ENCODE measurements at places on chromosomes 7 and 10.
A peak's percentile ranks its signal among the peaks of the same experiment; 100 is the strongest.

DNA sequence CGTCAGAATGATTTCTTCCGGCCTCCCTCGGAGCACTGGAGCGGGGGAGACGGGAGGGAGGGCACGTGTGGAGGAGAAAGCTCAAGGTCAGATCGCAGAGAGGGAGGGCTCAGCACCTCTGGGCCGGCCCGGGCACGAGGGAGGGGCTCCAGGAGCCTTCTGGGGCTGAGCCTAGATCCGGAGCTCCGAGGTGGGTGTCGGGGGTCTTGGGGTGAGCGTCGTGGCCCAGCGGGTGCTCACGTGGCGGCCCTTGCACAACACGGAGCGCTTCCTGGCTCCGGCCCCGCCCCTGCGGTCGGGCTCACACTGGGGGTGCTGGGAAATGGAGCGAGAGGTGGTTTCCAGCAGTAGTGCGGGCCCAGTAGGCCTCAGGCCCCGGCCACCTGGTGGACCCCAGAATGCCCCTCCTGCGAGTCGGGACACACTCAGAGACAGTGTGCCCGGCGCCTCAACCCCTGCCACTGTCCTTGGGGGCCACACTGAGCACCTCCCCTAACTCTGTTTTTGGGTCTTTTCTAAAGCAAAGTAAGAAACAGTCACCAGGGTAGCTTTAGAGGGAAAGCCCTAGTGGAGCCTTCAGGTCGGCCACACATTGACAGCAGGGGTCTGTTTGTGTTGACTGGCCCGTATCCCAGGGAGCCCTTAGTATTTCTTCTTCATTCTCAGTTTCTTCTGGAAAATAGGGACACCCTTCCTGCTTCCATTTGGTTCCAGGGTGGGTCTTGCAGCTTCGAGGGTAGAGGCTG lies 798 bp downstream of the PPIF start:
- DNase-seq: no peak

- DNase-seq: no peak
Measured at GRCh38 chr10:114100848-114101741, 57.4 kb downstream of the ADRB1 start.

GRCh38 chr10:24208661-24209431 lies at the start of gene KIAA1217:
Gene KIAA1217 (plus strand): TSS chr10:24209138. CDS start chr10:24209194, 56 bp downstream.
- no peak for DNase-seq

- DNase-seq: no peak
Measured at GRCh38 chr7:116030651-116031276, at the start of gene TFEC. Gene TFEC (minus strand): TSS chr7:116030763. CDS start chr7:115984441, 46,322 bp downstream.

GRCh38 chr10:25725917-25726716 lies 207.9 kb upstream of the MYO3A start:
- peak; percentile 18 for DNase-seq

DNA sequence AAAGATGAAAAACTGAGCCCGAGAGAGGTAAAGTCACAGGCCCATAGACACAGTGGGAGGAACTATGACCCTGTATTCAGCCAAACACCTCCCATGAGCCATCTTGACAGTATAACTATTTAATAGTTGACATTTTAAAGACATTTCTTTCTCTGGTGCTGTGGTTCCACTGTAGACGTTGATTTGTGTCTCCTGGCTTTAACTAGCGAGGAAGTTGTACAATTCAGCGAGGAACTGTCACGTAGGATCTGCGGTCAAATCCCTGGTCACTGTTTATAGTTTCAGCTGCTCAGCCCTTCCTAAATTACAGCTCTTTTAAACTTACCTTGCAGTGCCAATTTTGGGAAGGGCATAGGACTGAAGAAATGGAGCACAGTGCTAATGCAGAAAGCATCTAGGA lies 7.1 kb upstream of the CELF2 start:
- DNase-seq: no peak

GRCh38 chr7:87833130-87833529 lies 43.0 kb downstream of the SLC25A40 start:
- no peak for DNase-seq

DNA sequence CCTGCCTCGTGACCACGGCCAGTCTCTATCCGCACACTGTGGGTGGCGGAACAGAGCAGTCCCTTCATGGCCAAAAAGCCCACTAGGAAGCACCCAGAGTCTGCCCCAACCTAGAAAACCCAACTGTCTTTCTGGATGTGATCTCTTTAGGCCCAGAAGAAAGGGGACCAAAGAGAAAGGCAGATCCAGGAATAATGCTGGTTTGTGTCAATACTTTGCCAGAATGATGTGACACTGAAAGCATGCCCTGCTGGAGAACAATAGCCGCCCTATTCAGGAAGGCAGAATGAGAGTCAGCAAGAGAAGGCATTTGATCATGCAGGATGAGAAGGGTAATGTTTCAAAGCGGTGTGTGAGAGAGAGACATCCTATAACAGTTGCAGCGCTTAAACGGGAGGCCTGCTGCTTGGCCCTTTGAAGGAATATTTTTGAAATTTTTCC lies 274.7 kb downstream of the USP6NL start:
- DNase-seq: no peak

DNA sequence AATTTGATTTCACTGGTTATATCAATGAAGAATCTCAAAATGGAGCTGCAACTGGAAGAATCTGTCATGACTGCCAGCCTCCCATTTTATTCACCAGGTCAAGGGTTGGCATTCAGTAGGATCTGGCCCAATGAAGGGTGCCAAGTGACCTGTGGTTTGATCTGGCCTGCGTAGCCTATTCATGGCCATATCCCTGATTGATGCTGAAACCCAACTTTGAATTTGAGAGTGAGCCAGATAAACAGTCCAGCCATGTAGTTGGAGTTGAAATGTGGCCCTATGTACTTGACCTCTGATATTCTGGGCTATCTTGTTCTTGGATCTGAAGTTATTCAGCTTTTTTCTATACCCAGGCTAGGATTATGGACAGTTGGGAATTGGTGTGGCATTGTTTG lies 1.5 kb downstream of the MKLN1 start:
- DNase-seq: no peak

DNA sequence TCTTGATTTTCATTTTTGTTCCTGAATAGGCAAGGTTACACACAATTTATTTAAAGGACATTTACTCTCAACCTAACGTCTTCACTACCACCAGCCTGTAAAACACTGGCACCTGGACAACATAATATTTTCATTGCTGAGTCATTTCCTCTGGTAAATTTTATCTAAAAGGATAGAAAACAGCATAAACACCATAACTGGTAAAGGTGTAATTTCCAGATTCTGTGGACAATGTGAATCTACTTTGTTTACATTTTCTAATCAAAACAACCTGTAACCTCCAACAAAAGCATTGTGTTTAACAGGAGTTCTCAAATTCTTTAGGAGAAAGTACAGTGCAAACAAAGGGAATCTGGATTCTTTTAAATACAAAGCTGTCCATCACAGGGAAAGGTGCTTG lies 472.0 kb upstream of the AKR1E2 start:
- DNase-seq: no peak

- no peak for DNase-seq
Measured at GRCh38 chr7:104040666-104041065, 51.2 kb upstream of the RELN start.

DNA sequence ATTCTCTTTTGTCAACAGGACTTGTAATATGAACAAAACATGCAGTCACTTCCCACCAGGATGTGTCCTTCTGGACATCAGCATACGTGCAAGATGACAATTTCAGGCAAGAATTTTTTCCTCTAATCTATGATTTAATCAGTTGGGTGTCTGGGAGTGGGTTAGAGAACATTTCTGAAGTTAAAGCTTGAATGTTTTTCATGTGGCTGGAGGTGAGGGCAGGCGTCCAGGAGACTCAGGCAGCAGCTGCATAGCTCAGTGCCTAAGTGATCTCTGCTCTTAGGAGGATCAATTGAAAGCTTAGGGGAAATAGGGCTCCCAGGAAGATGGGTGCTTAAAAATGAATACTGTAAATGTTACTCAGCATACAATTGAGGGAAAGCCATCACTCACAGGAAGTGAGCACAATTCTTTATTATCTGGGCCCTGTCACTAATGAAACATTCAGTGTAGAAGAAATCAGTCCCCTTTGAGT lies 457.6 kb upstream of the KLF6 start:
- no peak for DNase-seq

DNA sequence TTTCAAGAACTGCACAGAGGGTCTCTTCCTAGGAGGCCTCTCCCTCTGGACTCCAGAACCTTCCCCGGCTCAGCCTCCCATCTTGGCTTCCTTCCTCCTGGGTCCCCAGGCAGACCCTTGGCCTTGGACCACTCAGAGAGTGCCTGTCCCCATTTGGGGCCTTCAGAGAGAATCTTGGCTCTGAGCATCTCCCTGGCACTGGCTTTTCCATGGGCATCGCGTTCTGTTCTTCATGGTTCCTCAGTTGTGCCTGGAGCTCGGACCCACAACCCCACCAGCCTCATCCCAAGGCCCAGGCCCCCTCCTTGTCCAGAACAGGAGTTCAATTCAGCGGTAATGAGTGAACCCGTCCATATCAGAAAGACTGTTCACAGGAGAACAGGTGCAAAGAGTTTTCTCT lies 73.4 kb downstream of the VIPR2 start:
- no peak for DNase-seq

GRCh38 chr7:47782792-47783191 lies 165.5 kb downstream of the PKD1L1 start:
- no peak for DNase-seq

DNA sequence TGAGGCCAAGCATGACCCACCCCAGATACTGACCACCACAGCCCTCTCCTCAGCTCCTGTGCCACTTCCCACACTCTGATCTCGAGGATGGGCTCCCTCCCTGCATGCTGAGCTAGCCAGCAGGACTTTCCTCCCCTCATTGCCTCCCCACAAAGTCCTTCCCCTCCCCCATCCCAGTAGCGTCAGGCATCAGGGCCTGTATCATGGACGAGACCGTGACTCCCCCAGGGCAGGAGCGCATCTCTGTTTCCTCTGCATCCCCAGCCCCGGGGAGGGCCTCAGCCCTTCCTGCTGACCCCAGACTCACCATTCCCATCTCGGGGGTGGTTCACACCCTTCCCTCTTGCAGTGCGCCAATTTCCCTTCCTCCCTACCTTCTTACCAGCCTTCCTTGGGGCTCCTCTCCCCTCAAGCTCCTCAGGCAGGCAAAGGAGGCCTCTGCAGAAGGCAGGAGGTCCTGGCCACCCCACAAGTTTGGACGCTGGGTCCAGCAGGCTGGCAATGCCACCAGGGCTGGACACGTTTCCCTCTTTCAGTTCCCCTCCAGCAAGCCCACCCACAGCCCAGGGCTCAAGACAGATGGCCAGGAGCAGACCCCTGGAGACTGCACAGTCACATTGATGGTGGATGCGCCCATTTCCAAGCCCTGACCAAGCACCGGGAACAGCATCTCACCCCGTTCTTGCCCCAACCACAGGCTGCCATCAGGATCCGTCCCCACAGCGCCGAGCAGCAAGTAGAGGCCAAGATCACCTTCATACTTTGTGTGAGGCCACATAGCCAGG lies 36.5 kb downstream of the GRID1 start:
- no peak for DNase-seq

- no peak for DNase-seq
Measured at GRCh38 chr10:109191341-109191740, 732.0 kb downstream of the XPNPEP1 start.

DNA sequence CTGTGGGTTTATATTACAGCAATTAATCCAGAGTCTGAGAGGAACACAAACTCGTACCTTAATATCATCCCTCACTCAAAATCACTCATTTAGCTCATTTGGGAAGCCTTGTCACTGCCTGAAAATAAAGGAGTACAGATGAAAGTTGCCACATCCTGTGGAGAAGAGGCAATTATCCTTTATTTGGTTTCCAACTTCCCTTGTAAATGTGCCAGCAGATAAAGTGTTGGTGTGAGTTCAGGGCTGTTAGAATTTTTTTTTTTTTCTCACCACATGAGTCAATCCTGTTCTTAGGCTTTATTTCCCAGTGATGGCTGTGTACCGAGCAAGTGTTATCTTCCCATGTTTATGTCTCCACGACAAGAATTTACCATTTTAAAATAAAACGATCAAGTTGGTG lies 99.0 kb upstream of the SMIM30 start:
- peak; percentile 7 for DNase-seq

GRCh38 chr10:32960022-32960421 lies 2.0 kb upstream of the ITGB1 start:
- DNase-seq: no peak

DNA sequence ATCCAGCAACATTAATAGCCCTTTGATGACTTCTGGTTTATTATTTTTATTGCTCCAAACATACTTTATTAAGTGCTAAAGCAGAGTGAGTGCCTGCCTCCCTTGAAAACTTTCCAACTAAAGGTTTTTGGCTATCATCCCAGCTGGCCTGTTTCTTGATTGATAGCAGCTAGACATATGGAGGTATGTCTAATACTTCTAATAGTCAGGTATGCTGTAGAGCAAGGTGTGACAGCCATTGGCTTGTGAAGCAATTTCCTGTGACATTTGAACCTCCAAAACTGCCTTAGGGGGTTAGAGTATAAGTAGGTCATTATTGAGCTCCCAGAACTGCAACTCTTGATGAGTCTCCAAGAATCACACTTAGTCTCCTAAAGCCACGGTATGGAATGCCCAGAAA lies 55.8 kb downstream of the LOXL4 start:
- DNase-seq: no peak

DNA sequence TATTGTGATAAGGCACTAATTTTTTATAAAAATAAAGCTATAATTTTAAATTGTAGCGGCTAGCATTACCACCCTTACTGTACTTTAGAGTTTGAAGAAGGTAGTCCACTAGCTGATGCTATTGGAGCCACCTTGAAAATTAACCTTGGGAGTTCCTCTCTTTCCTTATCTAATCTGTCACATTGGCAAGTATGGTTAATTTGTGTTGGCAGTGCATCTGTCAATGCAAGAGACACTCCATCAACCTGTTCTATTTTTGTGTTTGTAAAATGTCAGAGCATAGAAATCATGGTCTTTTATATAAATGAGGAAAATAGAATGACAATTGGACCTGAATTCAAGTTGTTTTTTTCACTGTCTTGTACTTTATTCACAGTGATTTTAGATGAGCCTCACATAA lies 20.5 kb downstream of the GLCCI1 start:
- no peak for DNase-seq

DNA sequence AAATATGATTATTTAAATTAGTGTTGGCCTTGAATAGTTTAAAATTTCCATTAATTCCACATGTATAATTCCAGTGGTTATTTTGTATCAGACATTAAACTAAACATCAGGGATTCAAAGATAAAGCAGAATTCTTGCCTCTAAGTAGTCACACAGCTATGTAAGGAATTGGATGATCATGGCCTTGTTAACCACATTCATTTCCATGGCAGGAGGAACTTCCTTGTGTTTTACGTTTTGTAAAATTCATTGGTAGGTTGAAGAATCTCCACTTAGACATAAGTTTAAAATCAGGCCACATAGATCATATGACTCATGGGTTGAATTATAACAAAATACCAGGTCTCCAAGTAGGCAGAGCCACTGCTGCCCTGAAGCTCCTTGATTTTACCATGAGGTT lies 289.7 kb downstream of the PLXDC2 start:
- DNase-seq: no peak

DNA sequence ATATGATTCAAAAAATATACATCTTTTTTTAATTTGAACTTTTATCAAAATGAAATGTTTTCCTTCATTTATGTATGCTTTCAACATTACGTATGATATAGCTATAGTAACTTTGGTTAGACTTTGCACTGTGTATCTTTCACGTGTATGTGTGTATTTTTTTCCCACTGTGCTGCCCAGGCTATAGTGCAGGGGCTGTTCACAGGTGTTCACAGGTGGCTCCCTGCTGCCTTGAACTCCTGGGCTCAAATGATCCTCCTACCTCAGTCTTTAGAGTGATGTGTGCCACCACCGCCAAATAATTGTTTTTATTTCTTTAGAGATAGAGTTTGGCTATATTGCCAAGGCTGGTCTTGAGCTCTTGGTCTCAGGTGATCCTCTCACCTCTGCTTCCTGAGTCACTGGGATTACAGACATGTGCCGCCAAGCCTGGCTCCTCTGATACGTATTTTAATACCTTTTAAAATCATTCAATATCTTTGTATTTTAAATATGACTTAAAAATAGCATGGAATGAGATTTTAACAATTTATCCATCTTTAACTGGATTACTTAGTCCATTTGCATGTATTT lies 29.0 kb downstream of the FANK1 start:
- DNase-seq: no peak

All from NCI-H1092 (cell line).